ENCODE measurements at places on chromosomes 3 and 15.

DNA sequence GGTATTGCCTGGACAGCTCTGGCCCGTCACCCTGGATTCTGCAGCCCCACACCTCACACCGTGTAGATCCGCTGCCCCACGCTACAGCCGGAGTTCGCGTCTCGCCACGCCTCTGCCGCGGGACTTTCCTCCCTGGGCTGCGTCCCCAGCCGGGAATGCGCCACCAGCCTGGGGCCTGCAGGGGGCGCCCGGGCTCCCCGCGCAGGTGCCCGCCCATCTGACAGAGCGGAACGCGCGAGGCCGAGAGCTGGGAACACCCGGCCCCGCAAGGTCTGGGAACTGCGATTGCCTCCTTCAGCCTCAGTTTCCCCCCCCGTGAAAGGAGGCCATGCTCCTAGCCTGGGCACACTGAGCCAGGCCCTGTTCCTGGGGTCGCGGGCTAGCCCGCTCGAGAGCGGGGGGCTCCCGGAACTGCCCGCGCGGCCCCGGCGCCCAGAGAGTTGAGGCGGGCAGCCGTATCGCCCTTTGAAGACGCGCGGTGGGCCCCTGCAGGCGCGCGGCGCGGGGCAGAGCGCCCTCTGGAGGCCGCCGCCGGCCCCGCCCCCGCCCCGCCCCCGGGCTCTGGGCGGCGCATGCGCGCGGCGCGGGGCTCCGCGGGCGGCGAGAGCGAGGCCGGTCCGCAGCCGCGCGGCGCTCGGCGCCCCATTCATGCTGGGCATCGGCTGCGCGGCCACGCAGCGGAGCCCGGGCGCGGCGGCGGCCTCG is at the start of gene PLXNA1:
PLXNA1 (plus strand) TSS at position 645 of the 705 bp plus-strand sequence. CDS start 5,479 bp downstream, outside the sequence.
- DNase-seq, result peak; percentile 78

- DNase-seq, result no peak
Measured at GRCh38 chr3:185959609-185960521, 22.1 kb upstream of the TRA2B start.

GRCh38 chr3:194095464-194095863 is 40.5 kb upstream of the HES1 start:
- DNase-seq, result no peak

GRCh38 chr3:170813266-170813665 is 56.7 kb downstream of the RPL22L1 start:
- DNase-seq, result no peak

- no peak for DNase-seq
Measured at GRCh38 chr3:11168881-11169805, 14.8 kb downstream of the HRH1 start.

GRCh38 chr3:158725348-158726011 is 6.8 kb downstream of the RARRES1 start:
- no peak for DNase-seq

- peak; percentile 85 for DNase-seq
Measured at GRCh38 chr3:97719156-97719821, 45.3 kb upstream of the ARL6 start.

- DNase-seq, result no peak
Measured at GRCh38 chr15:60905587-60905986, 323.5 kb downstream of the RORA start.

- DNase-seq, result no peak
Measured at GRCh38 chr3:118587847-118588246, 446.8 kb downstream of the IGSF11 start.

GRCh38 chr3:17119201-17120072 is 234.7 kb downstream of the PLCL2 start:
- DNase-seq, result peak; percentile 63

GRCh38 chr15:41501191-41501917 is 7.7 kb downstream of the ITPKA start:
- DNase-seq, result no peak

DNA sequence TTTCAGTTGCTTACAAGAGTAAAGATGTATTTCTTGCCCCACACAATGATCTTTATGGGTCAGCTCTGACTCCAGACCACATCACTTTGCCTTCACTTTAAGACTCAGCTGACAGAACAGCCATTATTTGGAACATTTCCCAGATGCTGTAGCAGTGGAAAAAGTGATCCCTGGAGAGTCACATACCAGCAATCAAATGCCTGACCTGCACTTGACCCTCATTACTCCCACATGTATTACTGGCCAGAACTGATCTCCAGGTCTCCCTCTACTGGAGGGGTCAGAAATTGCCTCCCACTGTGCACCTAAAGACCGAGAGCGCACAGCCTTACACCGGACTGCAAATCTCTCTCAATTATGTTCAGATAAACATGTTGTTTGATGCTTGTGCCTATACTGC is 88.6 kb upstream of the ZNF385D start:
- peak; percentile 85 for DNase-seq

DNA sequence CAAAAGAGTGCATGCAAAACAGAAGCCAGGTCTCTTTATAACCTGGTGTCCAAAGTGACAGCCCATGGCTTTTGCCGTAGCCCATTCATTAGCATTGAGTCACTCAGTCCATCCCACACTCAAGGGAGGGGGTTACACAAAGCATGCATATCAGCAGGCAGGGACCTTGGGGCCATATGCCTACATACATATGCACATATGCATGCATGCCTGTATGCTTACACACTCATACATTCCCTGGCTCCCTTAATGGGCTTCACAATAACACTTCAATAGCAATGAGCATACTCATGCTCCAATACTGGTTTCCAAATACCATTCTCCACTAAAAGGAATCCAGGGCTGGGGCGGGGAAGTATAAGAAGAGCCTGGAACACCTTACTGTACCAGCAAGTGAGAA is 22.0 kb downstream of the TRPM1 start:
- DNase-seq, result no peak

DNA sequence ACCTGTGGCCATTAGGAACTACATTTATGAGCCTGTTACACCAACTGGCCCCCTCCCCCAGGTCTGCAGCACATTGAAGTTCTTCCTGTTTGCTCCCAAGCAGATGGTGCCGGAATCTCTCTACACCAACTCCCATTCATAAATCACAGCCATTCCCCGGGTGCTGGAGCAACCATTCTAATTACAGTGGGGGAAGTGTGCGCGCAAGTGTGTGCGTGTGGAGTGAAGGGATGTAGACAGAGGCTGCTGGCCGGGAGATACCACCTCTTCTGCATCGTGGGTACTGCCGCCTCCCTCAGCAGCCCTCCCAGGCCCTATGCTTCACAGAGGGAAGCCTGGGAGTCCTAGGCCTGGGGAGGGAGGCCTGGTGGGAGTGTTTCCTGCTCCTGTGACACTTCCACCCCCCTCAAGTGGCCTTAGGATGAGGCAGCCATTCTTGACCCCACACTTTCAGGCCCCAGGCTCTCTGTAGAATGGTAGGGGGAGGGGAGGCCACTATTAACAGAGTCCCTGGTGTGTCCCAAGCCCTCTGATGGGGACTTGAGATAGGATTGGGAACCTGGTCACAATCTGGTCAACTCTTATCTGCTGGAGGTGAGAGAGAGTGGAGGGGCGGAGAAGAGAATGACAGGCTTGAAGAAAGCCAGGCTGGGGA is 69.1 kb downstream of the MAGEF1 start:
- peak; percentile 93 for DNase-seq

- no peak for DNase-seq
Measured at GRCh38 chr3:134057654-134058110, 28.0 kb upstream of the SLCO2A1 start.

DNA sequence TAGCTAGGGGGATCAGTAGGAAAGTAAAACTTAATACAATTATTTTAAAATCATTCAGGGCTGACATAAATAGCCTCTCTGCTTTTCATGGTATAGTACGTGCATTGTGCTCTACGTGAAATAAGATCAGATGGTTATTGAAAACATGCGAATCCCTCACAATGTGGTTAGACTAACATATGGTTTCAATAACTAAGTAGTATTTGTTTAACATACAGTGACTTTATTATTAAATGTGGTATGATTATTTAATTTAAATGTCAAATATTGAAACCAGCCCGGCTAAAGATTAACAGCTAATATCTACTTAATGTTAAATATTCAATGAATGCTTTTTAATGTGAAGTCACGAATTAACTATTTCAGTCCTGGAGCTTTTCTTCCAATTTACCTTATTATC is 473.9 kb upstream of the THBS1 start:
- no peak for DNase-seq

- no peak for DNase-seq
Measured at GRCh38 chr3:45119824-45120358, 26.3 kb downstream of the CDCP1 start.

DNA sequence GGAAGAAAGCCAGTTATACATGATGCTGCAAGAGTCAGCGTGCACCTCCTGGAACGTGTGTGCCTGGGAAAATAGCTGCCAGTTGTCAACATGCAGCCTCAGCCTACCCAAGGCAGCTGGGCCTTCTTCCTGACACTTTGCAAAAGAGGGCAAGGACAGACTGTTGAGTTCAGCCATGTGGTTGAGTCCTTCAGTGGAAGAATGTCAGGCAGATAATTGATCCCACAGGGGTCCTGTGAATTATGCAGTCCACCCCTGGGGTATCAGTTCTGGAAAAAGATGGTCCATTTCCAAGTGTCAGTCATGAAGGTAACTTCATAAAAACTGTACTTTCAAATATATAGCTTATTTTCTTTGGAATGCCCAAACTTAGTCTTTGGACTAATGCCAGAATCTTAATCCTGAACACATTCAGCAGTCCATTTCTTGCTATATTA is 79.6 kb downstream of the ARNT2 start:
- no peak for DNase-seq

GRCh38 chr3:37295925-37296324 is 121.5 kb upstream of the LRRFIP2 start:
- no peak for DNase-seq

DNA sequence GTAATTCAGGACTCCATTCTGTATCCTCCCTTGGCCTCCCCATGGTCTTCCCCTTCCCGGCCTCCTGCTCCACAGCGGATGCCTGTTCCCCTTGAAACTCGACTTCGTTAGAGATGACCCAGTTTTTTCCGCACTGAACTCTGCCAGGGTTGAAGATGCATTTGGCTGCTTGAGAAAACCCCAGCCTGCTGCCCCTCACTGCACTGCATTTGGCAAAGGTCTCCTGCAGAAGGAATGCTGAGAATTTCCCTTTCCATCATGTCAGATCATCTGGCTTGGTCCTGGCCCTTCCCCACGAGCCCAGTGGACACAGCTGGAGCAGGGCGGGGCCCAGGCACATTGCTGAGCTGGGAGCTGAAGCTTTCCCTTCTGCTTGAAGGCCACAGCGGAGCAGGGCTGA is 37.6 kb upstream of the RGMA start:
- DNase-seq, result no peak

- DNase-seq, result no peak
Measured at GRCh38 chr3:172869784-172870518, 119.4 kb downstream of the ECT2 start.

- peak; percentile 82 for DNase-seq
Measured at GRCh38 chr3:25783661-25784512, 644 bp upstream of the NGLY1 start.

DNA sequence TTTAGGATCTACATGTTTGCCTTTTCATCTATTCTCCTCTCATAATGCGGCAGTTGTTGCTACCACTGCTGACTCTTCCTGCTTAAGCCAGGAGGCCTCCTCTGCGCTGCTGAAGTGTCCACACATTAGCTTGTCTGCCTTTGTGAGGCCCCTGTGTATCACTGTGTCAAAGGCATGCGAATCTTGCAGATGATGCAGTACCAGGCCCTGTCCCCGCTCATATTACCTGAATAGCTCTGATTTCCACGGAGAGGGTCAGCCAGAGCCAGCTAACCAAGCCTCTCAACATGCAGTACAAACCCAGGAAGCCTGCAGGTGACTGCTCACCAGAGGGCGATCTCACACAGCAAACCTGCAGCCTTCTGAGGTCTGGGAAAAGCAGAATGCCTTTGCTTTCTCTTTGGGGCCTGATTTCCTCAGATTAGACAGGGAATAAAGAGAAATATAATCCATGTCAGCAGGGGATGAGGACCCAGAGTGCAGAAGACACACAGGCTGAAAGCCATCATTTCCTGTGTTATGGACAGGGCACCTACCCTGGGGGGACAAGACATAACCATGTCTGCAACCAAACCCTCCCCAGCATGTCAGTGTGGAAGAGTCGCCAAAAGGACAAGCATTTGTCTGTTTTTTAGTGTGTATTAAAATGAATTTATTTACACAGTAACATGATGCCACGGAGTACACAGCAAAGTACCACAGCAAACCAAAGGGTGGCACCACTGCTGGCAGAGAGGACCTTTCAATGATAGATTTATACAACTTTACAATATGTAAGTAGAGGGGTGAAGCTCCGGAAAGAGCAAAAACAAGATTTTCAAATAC is 36.8 kb upstream of the TSPAN3 start:
- DNase-seq, result peak; percentile 74
